ENCODE measurements at places on chromosomes 1 and 21. TPM values are rescaled to one million over a fixed set of nuclear protein-coding genes. Genes with fewer than 3 reads are reported as not detected.

Gene HSD3B2
- not detected for total RNA-seq

Gene AIRE
- total RNA-seq: not detected

Gene CLCA2
- 0.62 TPM for total RNA-seq

- DNase-seq: no peak
Measured at GRCh38 chr21:39452970-39453342, 1.2 kb downstream of the SH3BGR start.

- no peak for DNase-seq
Measured at GRCh38 chr1:53439337-53440207, 19.6 kb upstream of the DMRTB1 start.

GRCh38 chr1:20947409-20947808 lies 160.3 kb upstream of the HP1BP3 start:
- DNase-seq: no peak

- DNase-seq: no peak
Measured at GRCh38 chr1:89873770-89874169, 52.9 kb downstream of the LRRC8D start.

DNA sequence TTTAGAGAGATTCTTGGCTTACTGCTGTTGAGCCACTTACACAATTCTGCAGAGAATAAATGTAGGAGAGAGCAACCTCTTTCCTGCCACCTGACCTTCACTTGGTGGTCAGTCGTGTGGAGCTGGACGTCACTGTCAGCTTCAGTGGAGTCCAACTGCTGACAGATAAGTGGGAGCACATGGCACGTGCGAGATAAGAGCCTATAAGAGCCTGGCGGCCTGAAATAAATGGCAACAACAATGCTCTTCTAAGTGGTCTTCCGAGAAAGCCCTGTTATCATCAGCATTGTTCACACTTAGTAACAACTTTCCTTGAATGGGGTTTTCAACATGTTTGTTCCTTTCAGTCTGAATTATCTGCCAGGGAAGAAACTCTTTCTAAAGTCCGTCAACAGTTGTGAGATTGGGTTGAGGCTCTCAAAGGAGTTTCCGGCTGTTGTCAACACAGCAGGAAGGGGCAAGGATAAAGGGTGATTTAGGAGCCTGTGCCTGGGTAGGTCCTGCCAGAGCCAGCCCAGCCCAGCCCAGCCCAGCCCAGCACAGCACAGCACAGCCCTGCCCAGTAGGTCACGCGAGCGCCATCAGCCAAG lies 57.2 kb upstream of the RUNX1 start:
- no peak for DNase-seq

DNA sequence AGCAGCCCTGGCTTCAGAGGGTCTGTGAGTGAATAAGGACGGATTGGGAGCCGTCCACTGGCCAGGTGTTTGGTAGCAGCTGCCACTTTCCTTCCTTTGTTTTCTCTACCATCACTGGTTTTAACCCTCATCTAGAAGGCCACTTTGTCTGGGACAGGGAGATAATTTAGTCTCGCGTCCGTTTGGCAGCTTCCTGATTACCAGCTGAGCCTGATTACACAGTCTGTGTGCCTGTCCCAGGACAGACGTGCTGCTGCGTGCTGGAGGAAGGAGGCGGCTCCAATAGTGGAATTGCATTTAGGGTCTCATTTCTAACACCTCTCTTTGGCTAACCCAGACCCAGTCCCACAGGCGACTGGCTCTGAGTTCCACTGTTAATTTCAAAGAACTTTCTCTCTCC lies 24.6 kb upstream of the CASQ2 start:
- DNase-seq: no peak

DNA sequence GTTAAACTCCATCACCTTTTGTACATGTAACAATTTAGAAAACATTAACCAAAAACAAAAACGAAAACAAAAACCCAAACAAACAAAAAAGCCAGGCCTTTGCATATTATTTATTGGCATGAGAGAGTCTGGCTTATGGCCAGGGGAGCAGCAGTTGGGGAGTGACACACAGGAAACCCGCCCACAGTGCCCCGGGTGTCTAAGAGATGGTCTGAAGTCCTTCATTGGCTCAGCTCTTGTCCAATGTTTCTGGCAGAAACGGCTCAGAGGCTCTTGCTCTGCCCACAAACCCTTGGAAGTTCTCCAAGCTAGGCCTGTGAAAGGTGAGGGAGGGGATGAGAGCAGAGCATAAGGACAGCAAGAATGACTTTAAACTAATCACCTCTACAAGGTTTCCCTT lies 131.5 kb downstream of the CNIH3 start:
- DNase-seq: no peak

GRCh38 chr1:150168960-150169601 lies 19.4 kb downstream of the PLEKHO1 start:
- peak; percentile 80 for DNase-seq

GRCh38 chr1:203586496-203587081 lies 40.0 kb upstream of the ATP2B4 start:
- DNase-seq: no peak

- no peak for DNase-seq
Measured at GRCh38 chr1:61117283-61117682, 34.9 kb downstream of the NFIA start.

DNA sequence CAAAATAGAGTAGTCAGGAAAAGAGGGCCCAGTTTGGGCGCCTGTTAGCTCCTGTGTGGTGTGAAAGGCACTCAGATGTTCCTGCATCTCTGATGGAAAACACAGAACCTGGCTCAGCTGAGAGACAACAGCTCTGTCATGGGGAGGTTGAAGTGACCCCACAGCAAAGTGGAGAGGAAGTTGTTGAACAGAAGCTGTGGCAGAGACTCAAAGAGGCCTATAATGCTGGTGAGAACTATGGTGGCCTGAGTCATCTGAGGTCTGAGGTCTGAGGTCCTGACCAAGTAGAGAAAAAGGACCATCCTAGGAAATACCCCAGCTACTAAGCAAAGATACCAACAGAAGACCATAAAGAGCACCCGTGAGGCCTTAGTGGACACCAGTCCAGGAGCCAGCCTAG lies 45.6 kb upstream of the JAK1 start:
- DNase-seq: no peak

- DNase-seq: no peak
Measured at GRCh38 chr1:107879346-107879745, 85.6 kb downstream of the VAV3 start.

GRCh38 chr1:193234530-193234929 lies 48.1 kb upstream of the B3GALT2 start:
- DNase-seq: no peak

GRCh38 chr1:164695956-164696665 lies 137.1 kb downstream of the PBX1 start:
- DNase-seq: no peak

- DNase-seq: no peak
Measured at GRCh38 chr1:234734869-234735268, 124.9 kb upstream of the IRF2BP2 start.

DNA sequence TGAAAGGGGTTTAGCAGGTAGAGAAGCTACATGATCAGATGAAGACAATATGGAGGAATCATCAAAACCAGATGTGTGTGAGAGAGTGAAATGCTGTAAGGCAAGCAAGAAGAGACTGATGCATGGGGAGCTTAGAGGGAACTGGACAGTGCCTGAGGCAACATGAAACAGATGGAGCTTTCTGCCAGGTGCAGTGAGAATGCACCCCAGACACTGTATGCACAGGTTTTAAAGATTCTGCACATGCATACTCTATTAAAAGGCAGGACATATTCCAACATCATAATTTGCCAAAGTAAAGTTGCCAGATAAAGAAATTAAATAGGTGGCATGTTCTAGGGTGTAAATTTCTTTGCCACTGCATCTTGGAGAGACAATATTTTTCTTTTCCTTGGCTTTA lies 200.1 kb downstream of the AMY1C start:
- DNase-seq: no peak

DNA sequence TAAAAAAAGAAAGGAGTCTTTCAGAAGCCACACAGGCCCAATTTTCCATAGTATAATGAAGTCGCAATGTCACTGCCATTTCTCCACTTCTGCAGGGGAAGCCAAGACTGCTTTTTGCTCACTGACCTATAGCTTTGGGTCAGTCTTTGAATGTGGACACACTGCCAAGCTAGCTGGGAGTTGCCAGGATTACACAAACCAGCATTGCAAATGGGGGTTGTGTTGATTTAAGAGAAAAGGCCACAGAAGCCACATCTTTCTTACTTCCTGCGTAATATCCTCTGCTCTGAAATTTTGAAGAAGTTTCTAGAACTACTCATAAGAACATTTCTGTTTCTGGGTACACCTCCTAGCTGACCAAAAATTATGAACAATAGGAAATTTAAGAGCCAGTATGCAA lies 45.8 kb upstream of the SAMSN1 start:
- no peak for DNase-seq

GRCh38 chr1:198929111-198929604 lies 290.3 kb downstream of the PTPRC start:
- DNase-seq: no peak

GRCh38 chr1:15504436-15504835 lies 19.6 kb downstream of the CASP9 start:
- no peak for DNase-seq

GRCh38 chr1:19430121-19431068 lies 54.9 kb downstream of the CAPZB start:
- DNase-seq: no peak
